ENCODE measurements at places on chromosomes 1 and 21.

GRCh38 chr1:154206196-154206595 lies at the start of gene CFAP141:
TSS of gene CFAP141 (minus strand) at chr1:154206333. CDS start at chr1:154206307, 26 bp downstream.
- no peak for DNase-seq

DNA sequence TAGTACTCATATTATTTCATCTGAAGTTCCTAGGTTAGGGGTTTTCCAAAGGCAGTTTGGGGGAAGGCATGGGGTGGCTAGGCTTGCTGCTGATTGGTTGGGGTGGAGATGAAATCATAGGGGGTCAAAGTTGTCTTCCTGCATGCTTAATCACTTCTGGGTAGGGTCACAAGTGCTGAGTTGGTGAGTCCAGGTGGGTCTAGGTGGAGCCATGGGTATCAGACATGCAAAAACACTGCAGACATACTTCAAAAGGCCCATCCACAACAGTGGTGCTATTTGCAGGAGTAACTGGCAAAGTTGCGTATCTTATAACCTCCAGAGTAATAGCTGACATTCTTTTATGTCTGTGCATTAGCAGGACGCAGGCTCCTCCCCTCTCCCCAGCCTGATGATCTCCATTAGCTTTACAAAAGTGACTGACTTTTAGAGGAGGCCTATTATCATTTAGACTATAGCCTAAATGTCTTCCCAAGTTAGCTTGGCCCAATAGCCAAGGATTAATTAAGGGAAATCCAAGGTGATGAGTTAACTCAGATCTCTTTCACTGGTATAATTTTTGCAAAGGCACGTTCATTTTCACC lies 374.4 kb upstream of the PRMT6 start:
- no peak for DNase-seq

- peak; percentile 96 for DNase-seq
Observed at GRCh38 chr1:159000625-159001024, 9.1 kb upstream of the IFI16 start.

- no peak for DNase-seq
Observed at GRCh38 chr1:61080413-61081143, 1.8 kb upstream of the NFIA start.

- no peak for DNase-seq
Observed at GRCh38 chr1:7555391-7556185, 215.5 kb upstream of the VAMP3 start.

DNA sequence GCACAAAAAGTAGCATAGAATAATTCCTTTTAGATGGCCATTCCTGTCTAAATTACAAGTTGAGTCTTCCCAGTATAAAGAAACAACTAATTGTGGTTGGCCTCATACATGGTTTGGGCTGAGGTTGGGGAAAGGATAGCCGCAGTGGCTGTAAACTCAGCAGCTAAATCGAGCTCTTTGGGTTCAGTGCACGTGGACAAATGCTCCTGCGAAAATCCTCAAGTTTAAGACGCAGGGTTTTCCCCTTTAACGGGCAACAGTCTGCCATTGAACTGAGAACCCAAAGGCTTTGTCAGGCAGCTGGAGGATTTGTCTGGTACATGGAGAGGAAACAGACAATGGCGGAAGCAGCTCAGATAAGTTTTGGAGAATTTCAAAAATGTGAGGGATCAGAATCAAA lies 331.9 kb downstream of the TGFB2 start:
- no peak for DNase-seq

- DNase-seq = peak; percentile 56
Observed at GRCh38 chr1:215526147-215526845, 40.8 kb upstream of the KCTD3 start.

GRCh38 chr1:203547147-203547546 lies 53.2 kb downstream of the OPTC start:
- no peak for DNase-seq

GRCh38 chr1:111603979-111604378 lies 15.6 kb upstream of the RAP1A start:
- DNase-seq = no peak

DNA sequence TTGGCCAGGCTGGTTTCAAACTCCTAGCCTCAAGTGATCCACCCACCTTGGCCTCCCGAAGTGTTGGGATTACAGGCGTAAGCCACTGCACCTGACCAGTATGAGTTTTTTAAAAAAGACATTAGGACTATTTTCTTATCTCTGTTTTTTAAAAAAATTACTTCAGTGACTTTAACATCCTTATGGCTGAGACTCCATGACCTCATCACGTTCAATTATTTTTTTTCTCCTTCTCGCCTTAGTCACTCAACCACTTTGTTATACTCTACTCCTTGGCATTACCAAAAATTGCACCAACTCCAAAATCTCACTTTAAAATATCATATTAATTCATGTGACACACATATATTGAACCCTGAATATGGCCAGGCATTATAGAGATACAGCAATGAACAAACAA lies 35.5 kb downstream of the EIF2B3 start:
- no peak for DNase-seq

DNA sequence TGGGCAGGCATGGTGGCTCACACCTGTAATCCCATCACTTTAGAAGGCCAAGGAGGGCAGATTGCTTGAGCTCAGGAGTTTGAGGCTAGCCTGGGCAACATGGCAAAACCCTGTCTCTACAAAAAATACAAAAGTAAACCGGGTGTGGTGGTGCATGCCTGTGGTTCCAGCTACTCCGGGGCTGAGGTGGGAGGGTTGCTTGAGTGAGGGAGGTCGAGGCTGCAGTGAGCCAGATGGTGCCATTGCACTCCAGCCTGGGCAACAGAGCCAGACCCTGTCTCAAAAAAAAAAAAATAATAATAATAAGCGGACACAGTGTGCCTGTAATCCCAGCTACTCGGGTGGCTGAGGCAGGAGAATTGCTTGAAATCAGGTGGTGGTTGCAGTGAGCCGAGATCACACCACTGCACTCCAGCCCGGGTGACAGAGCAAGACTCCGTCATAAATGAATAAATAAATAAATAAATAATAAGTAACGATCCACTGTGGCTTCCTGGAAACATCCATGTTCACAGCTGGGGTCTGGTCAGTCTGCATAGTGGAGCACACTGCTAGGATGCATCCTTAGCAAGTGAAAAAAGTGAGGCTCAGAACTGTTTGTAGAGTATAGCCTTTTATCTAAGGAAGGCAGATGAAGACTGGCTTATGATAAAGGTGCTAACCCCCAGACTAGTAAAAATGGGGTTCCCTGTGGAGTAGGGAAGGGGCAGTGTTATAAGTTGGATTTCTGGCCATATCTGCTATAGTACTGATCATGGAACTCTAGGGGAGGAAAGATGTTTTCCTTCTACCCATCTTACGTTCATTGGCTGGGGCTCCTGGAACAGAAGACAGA lies 15.7 kb downstream of the PKNOX1 start:
- peak; percentile 48 for DNase-seq

DNA sequence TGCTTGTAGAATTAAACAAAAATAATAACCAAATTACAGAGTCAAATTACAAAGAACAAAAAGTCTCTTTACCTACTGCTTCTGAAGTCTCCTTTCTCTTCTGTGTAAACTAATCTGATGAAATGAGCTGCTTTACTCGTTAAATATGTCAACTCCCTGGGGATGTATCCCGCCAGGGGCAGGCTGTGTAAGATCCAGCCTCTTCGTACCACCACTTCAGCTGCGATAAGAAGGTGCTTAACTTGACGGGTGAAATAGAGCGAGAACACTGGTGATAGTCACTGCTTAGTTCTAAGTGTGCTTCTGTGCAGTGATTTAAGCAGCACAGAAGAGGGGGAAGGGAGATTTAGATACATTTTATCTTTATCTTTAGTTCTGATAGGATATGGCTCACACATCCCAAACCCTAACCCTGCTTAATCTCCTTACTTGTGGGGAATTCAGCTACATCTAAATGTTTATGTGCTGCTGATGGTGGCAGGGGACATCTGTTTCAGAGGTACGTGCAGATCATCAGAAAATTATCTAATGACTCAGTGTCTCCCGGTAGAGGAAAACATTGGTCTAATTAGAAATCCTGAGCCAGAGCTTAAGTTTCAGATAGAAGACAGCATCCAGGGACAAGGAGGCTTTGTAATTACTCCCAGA lies 46.0 kb downstream of the RHOU start:
- DNase-seq = peak; percentile 81

DNA sequence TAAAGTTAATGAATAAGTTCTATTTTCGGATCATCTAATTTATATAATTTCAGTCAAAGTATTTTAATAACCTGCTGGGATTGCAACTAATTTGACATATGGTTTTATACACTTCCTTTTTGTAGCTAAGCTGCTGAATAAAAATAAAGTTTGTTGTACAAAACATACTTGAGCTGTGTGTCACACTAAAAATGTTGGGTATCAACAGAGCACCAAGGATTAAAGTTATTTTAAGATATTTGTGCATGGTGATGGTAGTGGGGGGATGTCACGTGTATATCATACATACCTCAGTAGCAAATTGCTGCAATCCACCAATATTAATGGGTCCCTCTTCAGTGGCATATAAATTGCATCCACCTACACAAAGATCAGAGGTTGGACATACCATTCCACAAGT lies 199.6 kb downstream of the DPYD start:
- DNase-seq = peak; percentile 38

GRCh38 chr21:30676737-30677136 lies 34.1 kb downstream of the KRTAP20-3 start:
- DNase-seq = peak; percentile 34

DNA sequence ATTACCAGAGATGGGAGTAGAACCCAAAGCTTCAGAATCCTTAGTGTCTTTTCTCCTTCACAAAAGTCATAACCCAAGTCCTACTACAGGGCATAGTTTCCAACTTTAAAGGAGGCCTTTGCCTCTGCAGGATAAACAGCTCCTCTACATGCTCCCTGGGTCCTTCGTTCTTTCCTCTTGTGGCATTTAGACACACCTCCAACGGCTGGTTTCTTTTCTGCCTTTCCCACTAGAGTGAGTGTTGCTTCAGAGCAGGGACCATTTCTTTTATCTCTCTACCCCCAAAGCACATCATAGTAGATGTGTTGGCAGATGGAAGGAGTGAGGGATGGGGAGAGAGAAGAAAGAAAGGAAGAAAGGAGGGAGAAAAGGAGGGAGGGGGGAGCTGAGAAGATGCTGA lies 144.7 kb upstream of the SPATA6 start:
- no peak for DNase-seq

DNA sequence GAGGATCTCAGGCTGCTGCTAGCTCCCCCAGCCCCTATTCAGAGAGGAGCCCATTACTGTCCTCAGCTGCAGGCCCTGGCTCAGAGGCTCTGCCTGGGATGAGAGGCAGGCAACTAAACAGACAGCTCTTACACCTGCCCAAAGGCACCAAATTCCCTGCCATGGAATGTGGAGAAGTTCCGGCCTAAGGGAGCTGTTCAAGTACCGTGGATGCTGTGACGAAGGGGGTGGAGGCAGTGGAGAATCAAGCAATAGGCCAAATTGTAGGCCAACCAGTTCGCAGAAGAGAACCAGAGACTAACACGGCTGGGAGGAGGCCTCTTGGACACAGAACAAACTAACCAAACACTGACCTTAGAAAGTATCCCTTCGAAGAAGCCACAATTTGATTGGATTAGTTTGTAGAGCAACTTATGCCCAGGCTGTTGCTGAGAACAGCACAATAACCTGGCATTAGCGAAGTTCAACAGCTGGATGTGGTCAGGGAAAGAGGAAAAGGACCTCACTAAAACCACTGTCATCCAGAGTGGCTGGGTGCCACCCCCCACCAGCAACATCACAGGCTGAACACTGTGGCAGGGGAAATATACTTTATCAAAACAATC lies 3.6 kb downstream of the C1orf174 start:
- DNase-seq = no peak

DNA sequence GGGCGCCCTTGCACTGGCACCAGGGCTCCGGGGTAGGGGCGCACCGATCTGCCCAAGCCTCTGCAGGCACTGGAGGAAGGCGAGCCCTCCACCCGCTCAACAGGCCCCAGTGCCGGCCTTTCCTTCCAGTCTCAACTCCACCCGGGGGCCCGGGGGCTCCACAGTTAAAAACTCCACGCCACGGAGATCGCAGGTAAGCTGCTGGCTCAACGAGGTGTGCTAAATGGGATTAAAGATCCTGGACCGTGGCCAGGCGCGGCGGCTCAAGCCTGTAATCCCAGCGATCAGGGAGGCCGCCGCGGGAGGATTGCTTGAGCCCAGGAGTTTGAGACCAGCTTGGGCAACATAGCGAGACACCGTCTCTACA lies 536 bp downstream of the HSF2BP start:
- DNase-seq = no peak

DNA sequence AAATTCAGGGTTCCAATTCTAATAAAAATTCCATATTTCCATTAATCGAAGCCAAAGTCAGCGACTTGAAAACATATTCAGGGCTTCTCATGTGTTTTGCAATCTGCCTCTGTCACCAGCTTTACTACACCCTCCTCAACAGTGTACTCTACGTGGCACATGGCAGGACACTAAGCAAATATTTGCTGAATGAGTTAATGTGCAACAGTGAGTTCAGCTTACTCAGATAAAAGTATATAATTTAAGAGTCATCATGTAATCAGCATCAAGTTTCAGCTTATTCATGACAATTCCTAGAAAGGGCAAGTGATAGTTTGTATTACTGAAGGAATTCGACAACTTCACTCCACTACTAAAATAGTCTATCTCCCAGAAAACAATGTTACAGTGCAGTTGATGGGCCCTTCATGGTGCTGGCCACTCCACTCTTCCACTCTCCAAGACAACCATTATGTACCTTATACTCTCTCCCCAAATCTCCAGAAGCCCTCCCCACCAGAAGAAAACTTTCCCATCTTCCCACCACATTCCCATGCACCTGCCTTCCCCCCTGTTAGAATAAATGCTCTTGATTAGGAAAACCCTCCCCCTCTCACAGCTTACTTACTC lies 97.3 kb downstream of the TTLL7 start:
- peak; percentile 91 for DNase-seq

- peak; percentile 23 for DNase-seq
Observed at GRCh38 chr1:3174487-3175247, 105.7 kb downstream of the PRDM16 start.

DNA sequence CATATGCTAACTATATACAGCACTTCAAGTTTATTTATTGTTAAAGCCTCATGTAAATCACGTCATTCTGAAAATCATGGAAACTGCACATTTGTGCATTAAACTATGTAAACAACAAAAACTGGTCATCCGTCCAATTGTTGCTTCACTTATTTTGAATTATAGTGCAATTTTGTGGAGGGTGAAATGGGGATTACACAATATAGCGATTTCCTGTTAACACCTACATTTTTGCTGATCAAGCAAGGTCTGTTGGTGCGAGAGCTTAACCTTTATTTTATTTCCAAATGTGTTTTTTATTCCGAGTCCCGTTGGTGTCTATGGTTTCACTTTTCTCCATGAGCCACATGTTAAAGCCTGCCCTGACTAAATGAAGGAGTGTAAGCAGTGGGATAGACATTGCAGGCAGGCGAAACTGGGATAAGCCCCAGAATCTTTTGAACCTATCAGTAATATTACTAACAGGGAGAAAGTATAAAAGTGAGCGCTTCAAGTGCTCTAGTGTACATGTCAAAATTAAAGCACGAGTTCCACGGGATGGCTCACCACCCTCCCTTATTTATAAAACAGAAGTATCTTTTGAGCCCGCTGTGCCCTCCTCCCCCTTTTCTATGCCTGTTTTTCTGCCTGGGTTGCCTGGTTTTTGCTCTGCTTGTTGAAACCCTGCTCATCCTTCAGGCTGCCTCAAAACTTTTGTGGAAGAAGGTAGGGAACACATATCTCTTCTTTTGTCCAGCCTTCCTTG lies 120.7 kb downstream of the NFIA start:
- peak; percentile 36 for DNase-seq

GRCh38 chr1:184972315-184973055 lies 1.8 kb downstream of the NIBAN1 start:
- peak; percentile 74 for DNase-seq

- DNase-seq = no peak
Observed at GRCh38 chr1:156228501-156228900, 13.5 kb upstream of the BGLAP start.

All from fibroblast of skin of right biceps (primary cell).